ENCODE measurements at places on chromosomes 7 and 10.

- peak; percentile 55 for DNase-seq
These were observed 119.0 kb upstream of the KCNMA1 start for GRCh38 chr10:77756319-77757232.

DNA sequence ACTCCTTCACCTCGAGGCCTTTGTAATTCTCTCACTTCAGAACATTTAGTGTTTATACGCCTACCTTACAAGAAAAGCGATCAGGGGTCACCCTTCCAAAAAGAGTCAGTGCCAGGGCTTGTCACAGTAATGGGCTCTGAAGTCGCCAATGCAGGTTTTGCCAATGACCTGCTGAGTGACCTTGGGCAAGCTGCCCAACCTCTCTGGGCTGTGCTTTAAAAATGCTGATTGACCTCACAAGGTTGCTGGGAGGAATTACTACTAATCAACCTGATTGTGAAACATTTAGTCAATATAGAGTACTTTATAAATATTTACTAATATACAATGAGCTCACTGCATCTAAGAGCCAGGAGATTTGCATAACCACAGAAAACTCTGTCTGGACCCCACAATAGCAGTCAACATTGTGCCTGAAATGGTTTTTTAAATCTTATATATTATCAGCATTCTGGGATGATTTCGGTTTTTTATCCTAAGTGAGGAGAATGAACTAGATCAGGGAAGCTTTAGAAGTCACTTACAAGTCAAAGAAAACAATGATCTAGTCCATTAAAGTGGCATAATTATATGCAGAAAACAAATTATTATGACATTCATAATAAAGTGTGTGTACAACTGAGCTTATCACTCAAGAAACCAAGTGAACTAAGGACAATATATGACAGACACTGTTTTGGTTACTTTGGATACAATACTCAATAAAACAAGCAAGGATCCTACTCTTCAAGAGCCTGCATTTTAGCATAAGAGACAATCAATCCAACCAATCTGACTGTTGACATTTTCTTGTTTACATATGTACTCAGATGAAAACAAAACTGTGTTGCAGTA, 290.5 kb downstream of the SORCS1 start:
- DNase-seq: no peak

DNA sequence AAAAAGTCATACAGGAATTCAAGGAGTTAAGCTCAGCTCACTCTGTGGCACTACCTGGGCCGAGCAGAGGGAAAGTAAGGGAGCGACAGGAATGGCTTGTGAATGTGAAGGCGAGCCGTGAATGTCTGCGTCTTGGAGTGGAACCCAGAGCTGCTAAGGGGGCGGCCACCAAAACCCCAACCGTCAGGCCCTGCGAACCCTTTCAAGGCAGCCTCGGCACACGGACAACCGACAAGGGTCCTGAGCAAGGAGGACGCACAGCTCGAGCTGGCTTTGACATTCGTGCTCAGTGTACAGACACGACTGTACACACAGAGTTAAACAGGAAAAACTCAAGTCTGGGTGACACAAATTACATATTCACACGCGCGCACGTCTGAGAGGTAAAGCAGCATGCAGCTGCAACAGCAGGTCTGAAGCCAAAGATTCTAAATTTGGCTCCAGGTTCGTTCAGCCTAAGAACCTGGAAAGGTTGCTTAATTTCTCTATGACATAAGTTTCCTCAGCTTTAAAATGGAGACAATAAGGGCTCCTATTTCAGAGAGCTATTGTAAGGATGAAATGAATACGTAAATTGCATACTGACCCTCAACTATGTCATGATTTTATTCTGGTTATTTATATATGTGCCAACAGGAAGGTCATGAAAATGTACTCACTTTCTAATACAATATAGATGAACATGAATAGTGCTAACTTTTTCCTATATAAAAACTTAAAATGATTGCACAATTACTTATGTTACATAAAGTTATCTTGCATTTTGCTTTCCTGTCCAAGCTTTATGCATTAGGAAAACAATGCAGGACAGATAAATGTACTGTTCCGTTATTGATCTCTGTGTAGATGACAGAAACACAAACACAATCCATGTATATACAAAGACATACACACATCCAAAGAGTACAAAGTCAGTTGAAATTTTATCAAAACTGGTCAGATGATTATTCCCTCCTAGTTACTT, 192.9 kb downstream of the ZMYND11 start:
- DNase-seq: no peak

DNA sequence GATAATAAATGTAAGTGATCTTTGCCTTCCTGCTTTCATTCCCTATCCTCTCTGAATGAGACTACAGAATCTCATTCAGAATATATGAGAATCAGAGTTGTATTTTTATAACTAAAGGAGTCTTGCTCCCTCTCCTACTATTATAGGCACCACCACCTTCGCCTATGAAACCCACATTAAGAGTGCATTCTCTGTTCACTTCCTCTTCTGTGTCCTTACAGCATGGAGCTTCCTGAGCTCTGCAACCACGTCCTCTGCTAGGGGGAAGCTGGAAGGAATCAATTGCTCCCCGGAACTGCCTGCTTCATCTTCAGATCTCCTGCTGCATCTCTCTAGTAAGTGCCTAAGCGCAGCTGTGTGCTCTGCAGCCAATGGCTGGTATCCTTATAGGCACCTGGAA, 820.7 kb downstream of the GRID1 start:
- DNase-seq: no peak

GRCh38 chr10:4256971-4257370, 472.0 kb upstream of the KLF6 start:
- no peak for DNase-seq

- no peak for DNase-seq
These were observed 103.3 kb downstream of the GRB10 start for GRCh38 chr7:50679218-50680007.

DNA sequence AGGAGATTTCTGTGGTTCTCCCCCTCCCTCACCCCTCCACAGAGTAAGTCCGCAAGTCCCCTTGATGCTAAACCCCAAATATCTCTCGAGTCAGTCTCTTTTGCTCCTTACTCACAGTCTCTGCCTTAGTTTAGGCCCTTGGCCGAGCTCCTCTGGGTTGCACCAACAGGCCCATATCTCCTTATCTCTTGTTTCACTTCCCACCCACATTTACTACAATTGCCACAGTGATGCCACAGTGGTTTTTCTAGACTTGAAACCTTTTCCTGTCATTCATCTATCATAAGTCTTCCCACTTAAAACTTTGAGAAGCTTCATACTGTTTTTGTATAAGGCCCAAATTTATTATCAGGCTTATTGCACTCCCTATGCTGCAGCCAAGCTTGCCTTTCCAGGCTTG, 23.4 kb upstream of the NME8 start:
- peak; percentile 26 for DNase-seq

DNA sequence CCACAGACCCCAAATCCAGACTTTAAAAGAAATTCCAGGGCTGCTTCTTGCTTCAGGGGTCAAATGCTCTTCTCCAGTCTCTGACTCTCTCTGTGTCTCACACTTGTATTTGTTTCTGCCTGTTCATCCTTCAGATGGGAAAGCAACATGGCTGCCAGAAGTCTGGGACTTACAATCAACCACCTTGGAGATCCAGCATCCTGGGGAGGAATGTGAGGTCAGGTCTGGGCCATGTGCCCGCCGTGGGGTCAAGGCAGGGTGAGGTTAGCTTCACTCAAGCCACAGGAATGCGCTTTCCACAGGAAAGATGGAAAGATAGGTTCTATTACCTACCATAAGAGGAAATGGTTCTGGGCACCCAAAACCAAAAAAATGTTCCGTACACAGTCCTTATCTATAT, 34.3 kb upstream of the NPVF start:
- no peak for DNase-seq

DNA sequence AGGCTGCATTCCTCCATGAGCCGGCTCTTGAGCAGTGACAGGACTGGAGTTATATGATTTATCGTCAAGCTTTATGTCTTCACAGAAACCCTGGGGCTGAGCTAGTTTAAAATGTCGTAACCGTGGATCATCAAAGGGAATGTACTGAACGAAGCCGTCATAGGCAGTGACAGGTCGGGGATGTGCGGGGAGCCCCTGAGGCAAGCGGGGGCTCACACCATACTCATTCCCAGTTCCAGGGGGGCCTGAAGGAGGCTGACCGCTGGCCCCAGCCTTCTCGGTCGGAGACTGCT, 30.7 kb downstream of the JCAD start:
- DNase-seq: no peak

DNA sequence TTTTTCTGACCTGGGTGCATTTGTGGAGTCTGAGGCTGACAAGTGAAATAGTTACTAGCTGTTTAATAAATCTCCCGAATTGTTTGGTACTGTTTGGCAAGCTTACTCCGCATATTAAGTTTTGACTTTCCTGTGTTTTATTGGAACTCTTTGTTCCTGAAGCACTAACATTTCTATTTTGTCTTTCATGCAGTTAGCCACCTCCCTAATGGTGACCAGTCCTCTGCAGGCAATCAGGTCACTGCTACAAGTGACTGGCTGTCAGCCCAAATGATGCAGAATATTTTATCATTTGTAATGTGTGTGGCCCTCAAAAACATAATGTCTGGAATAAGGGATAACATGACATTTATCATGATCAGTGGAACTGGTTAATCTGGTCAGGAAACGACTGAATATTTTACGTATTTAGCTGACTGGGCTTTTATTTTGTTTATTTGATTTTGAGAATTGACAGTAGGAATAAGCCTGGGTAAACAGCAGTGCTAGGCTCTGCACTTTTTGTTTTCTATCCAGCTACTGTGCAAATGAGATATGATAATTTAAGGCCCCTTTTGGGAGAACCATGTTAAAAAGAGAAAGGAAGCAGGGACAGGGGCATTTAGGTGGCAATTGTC, 82.9 kb downstream of the ST7 start:
- no peak for DNase-seq

GRCh38 chr10:76899490-76899889, 738.1 kb downstream of the KCNMA1 start:
- no peak for DNase-seq

GRCh38 chr10:12504628-12505027, 155.3 kb downstream of the CAMK1D start:
- no peak for DNase-seq

Measured in activated CD8-positive, alpha-beta T cell treated with anti-CD3 and anti-CD28 coated beads for 36 hours (primary cell).